Skin of body (tissue), 3 donors: ENCODE measurements at places on chromosomes 1 and 21. TPM values are rescaled to one million over a fixed set of nuclear protein-coding genes. Genes with fewer than 3 reads are reported as not detected.

DNA sequence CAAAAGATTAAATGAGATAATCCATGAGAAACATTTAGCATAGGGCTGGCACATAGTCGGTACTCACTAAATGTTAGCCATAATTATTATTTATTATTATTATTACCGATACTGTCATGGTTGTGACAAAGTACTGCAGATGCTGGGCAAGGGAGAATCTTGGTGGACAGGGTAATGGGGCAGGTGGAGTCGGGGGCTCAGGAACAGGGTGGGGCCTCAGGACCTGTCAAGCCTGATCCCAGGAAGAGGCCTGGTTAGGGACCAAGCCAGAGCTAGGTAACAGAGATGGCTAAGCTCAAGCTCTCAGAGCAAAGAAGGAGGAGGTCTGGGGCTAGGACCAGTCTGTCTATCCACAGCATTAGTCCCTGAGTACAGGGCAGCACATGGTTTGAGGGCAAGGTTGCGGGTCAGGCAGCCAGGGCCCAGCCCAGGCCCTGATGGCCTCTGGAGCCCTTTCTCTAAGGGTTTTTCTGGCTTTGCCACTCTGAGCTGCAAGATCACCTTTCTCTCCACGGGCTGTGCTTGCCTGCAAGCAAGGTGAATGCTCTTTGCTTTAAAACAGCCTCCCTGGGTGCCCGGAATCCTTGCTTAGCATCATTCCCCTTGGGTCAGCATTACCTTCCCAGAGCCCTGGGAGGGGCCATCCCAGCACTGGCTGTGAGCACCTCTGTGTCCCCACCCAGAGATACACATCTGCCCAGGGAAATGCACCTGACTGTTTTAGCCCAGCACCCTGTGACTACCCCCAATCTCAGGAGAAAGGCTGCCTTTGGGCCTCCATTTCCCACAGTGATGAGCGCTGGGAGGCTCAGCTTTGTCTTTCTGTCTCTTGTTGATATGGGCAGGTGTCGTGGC is 572.0 kb downstream of the PTPRU start:
- no peak for DNase-seq

GPR37L1 gene
- total RNA-seq, result not detected

TCHH gene
- 315 TPM for total RNA-seq

DNA sequence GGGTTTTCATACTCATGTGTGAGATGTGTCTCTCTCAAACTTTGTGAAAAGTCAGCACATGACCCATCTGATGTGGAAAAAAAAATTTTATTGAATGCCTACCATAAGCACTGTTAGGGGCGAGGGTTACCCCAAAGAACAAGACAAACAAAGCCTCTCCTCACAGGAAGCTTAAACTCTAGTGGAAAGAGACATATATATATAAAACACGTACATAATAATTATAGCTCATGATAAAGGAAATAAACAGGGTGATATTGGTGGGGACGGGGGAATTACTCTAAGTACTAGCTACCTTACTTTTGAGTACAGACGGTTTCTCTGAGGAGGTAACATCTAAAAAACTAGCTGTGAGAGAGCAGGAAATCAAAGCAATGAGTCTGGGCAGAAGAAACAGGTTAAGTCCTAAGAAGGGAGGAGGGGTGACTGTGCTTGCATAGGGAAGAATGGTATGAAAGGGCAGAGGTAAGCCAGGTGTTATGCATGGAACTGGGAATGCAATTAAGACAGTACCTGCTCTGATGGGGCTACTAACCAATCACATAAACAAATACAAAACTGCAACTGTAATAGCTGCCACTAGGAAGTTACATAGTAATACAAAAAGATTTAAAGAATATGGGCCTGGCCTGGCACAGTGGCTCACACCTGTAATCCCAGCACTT is 4.5 kb downstream of the LIN9 start:
- no peak for DNase-seq

DNA sequence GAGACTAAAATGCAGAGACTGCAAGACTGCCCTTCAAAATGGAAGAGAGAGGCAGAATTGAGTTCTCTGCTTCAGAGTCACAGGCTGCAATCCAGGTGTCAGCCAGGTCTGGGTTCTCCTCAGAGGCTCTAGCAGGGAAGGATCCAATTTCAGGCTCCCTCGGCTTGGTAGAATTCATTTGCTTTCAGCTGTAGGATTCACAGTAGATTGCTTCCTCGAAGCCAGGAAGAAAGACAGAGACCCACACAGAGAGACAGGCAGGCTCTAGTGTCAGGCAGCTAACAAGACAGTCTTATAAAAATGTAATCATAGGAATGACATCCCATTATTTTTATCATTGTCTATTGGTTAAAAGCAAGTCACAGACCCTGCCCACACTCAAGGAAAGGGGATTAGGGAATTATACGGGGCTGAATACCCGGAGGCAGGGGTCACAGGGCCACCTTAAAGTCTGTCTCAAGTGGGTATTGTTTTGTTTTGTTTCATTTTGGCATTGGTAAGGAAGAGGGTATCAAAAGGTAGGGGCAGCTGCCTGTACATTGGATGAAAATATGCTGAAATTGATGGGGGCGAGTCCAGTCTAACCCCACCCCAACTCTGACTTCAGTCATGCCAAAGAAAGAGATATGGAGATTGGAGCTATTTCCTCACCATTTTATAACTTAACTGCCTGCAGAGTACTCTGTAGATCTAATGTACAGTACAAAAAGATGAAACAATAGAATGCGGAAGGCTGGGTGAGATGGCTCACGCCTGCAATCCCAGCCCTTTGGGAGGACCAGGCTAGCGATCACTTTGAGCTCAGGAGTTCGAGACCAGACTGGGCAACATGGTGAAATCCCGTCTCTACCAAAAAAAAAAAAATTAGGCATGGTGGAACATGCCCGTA is 9.5 kb upstream of the TBCE start:
- no peak for DNase-seq

GRCh38 chr1:6358144-6358624 is 35.4 kb downstream of the ACOT7 start:
- DNase-seq, result no peak

GRCh38 chr1:167120899-167121298 is 27.0 kb downstream of the STYXL2 start:
- no peak for DNase-seq

CR1 gene
- total RNA-seq, result 3.8 TPM

DNA sequence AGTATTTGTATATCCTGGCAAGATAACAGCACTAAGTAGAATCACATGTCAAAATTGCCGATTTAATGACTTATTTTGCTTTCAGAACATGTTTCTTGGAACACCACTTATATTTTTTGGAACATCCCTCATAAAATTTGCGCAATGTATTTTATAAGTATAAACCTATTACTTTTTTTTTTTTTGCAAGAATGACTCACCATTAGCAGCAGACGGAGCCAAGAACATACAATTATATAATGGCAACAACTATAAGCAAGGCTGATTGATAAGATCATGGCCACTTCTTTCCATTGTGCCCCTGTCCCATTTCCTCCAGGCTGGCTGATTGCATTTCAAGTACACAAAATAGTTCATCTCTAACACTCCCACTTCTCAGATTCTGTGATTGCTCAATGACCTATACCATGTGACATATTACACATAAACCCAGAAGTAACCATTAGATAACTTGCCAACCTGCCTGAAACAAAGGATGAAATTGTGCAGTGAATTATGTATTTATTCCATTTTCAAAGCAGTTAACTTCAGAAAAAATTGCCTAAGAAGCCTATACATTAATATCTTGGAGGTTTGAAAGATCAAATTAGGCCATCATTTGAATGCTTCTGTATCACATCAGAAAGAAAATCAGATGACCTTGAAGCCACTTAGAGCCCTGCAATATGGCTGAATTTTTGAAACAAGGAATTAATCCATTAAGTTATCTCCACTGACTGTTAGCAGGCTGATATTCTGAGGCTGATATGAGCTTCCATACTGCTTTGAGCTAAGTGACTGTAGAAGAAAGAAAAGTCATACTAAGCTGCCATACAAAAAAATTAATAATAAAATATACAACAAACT is 77.8 kb upstream of the PRMT6 start:
- DNase-seq, result peak; percentile 85

- no peak for DNase-seq
Measured at GRCh38 chr1:71586030-71586429, 505.2 kb upstream of the ZRANB2 start.

FMO5 gene
- 3.1 TPM for total RNA-seq

SPRR4 gene
- total RNA-seq, result 17.7 TPM

ASPM gene
- 16.6 TPM for total RNA-seq

VWA1 gene
- 8.6 TPM for total RNA-seq

DNA sequence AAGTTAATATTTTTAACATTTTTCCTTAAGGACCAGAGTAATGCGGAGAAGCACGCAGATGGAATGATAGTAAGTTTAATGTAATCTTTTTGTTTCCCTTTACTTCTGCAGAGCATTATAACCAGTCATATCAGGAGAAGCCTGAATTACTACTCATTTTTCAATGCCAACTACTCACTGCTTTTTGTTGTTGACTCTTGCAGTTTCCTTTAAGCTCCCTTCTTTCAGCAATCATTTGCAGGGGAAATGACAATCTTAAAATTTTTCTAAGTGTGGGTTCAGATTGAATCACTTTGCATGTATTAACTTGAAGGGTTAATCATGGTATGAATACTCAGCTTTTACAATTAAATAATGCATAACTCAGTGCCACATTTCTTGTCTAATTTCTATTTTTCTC is 122.2 kb downstream of the NRDC start:
- DNase-seq, result no peak

GRCh38 chr1:59446257-59446901 is 149.5 kb downstream of the FGGY start:
- DNase-seq, result peak; percentile 59

GRCh38 chr21:42411891-42412635 is 8.4 kb downstream of the UBASH3A start:
- DNase-seq, result no peak

DNA sequence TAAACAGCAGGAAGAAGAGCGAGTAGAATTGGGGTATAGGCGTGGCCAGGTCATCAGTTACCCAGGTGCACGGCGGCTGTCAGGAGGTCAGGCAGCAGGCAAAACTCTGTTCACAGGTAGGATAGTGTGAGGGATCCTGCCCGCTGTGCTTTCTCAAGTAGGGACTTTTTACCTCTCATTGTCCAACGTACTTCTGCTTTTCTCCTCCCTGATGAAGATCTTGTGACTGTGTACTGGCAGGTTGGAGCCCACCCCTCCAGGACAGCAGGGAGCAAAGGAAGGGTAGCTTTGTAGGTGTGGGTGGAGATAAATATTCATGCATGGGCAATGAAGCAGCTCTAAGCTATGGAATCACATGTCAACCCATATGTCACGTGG is 373.5 kb downstream of the KIF26B start:
- no peak for DNase-seq

DNA sequence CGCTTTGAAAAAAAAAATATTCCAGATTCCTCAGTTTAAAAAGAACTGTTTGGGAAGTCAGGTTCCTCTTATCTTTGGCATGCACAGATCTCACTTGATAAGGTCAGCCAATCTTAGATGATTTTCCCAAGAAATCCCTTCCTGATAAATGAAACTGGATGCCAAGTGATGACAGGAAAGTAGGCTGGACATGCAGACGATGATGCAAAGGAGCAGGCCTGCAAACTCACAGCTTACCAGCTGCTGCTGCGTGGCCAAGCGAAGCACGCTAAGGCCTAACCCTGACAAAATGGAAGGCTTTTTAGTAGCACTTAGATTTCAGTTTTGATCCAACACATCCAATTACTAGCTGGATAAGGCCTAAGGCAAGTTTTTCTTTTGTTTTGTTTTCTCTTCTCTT is 10.1 kb downstream of the TADA1 start:
- DNase-seq, result no peak

GRCh38 chr1:230778916-230779590 is 31.9 kb downstream of the CAPN9 start:
- no peak for DNase-seq

GRCh38 chr1:65104854-65105534 is 43.0 kb upstream of the AK4 start:
- DNase-seq, result peak; percentile 32

GRCh38 chr21:30480145-30480544 is at the start of gene KRTAP19-1:
TSS of gene KRTAP19-1 (minus strand) at chr21:30480367. CDS start at chr21:30480317, 50 bp downstream.
- DNase-seq, result no peak

DNA sequence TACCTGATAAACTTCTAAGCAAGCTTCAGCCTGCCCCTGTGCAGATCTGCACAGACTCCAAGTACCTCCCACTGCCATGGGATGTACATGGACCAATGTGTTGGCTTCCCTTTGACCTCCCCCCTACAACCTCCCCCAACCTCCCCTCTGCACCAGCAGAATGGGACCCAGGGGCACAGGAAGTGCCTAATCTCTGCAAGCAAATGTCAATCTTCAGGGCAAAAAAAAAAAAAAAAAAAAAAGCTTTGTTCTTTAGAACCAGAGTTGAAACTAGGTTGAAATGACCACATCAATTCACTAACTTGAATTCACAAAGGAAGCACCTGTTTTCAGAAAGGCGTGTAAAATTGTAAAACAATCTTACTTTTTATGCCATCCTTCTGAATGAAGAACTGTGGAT is 53.9 kb upstream of the TIAM1 start:
- DNase-seq, result no peak

TOMM20 gene
- 77.9 TPM for total RNA-seq

ERO1B gene
- 7.3 TPM for total RNA-seq

SAMSN1 gene
- total RNA-seq, result 9.6 TPM

GRCh38 chr1:15180945-15181523 is 27.5 kb downstream of the TMEM51 start:
- DNase-seq, result no peak

GRCh38 chr1:213988507-213989001 is 781 bp downstream of the PROX1 start:
- DNase-seq, result no peak

DNA sequence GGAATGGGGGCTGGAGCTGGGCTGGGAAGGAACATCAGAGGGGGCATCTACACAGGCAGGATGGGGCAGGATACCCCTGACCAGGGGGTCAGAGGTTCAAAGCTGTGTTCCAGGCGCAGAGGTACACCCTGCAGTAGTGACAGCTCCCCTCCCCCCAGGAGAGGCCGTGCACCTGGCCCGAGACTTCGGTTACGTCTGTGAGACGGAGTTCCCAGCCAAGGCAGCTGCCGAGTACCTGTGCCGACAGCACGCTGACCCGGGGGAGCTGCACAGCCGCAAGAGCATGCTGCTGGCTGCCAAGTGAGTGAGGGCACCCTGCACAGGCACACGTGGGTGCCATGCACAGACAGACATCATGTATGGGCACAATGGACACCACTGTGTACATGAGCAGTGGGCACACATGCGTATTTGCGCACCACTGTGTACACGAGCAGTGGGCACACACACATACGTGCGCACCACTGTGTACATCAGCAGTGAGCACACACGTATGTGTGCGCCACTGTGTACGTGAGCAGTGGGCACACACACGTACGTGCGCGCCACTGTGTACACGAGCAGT is 17.4 kb downstream of the TFAP2E start:
- no peak for DNase-seq

- no peak for DNase-seq
Measured at GRCh38 chr1:184053881-184054280, 2.4 kb downstream of the TSEN15 start.
